Fibroblast of gingiva (primary cell): ENCODE measurements at places on chromosomes 3 and 15.
A peak's percentile ranks its signal among the peaks of the same experiment; 100 is the strongest.

- no peak for DNase-seq
Measured at GRCh38 chr3:94063496-94064119, 747 bp downstream of the NSUN3 start.

- DNase-seq: no peak
Measured at GRCh38 chr3:69271098-69271497, 114.8 kb downstream of the FRMD4B start.

- DNase-seq: peak; percentile 14
Measured at GRCh38 chr3:24367664-24368264, 126.9 kb downstream of the THRB start.

- DNase-seq: no peak
Measured at GRCh38 chr3:356952-357351, 160.4 kb downstream of the CHL1 start.

DNA sequence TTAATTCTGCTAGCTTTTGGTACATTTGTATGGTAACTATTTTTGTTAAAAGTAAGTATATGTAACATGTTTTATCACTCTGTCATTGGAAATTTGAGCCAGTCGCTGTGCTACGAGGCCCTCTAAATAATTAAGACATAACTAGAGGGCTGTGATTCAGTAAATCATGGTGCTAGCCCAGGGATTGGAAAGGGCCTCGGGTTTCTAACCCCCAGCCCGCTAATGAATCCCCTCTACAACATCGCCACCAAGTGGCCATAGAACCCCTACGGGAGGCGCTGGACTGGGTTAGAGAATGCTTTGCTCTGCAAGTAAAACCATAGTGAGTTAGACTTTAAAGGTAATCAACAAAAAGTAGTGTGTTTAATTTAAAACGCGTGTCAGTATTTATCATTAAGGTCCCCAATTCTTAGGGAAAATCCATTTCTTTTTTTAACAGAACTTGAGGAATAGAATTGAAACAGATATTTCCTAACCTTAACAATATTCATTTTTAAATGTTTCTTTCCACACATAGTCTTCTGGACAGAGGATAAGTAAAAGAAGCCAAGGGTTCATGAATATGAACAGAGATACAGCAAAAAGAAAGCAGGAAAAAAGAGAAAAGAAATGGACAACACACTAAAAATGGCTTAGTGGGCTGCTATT, 744.7 kb downstream of the EPHA3 start:
- DNase-seq: peak; percentile 76

DNA sequence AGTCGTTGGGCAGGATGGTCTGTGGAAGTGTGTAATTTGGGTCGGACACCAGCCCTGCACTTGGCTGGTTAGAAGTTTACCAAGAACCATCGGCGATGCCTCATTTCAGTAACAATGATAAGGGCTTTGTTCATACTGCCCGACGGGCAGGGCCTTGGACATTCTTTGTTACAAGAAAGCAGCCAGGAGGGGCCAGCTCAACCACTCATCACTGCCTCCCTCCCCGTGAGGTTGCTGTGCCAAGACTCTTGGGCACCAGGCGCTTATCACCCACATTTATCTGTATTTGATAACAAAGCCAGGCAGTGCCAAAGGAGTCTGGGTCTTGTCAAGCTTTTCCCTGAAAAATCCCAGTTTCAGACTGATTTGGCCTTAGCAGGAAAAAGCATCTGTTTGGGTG, 235.0 kb downstream of the ADAMTS17 start:
- DNase-seq: no peak

GRCh38 chr3:118802325-118803095, 232.1 kb downstream of the IGSF11 start:
- no peak for DNase-seq

DNA sequence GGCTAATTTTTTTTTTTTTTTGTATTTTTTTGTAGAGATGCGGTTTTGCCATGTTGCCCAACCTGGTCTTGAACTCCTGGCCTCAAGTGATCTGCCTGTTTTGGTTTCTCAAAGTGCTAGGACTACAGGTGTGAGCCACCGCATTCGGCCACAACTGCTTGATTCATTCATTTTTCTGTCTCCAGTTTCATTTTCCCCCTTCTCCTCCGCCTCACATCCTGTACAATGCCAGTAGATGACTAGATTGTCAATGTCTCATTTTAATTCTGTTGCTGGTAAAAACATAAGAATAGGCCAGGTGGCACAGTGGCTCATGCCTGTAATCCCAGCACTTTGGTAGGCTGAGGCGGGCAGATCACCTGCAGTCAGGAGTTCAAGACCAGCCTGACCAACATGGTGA, 12.0 kb upstream of the ZNF592 start:
- DNase-seq: no peak

- DNase-seq: peak; percentile 81
Measured at GRCh38 chr15:82810061-82810889, 847 bp downstream of the WHAMM start.

DNA sequence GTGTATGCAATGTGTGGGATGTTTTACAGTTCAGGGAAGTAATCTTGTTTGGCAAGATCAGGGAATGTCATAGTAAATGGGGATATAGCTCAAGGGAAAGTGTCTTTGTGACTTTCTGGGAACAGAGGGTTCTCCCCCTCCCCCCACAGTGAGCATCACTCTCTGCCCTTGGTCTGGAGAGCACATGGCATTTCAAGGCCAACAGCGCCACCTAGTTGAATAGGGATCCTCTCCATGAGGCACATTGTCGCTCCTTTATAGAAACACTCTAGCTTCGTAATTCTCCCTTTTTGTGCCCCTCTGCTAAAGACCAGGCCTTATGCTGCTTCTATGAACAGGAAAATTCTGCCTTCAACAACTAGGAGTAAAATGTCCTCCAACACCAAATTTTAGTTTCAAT, 37.1 kb upstream of the ARNT2 start:
- no peak for DNase-seq

GRCh38 chr3:130699765-130700164, 46.9 kb downstream of the PIK3R4 start:
- peak; percentile 30 for DNase-seq

- DNase-seq: no peak
Measured at GRCh38 chr3:11300970-11301369, 28.8 kb downstream of the ATG7 start.

GRCh38 chr3:112391648-112392047, 58.7 kb downstream of the CD200 start:
- no peak for DNase-seq

GRCh38 chr3:181328346-181328745, 338.8 kb upstream of the DNAJC19 start:
- DNase-seq: no peak

- DNase-seq: no peak
Measured at GRCh38 chr3:100988080-100988479, 5.1 kb downstream of the ABI3BP start.

- DNase-seq: no peak
Measured at GRCh38 chr3:28935146-28935545, 345.7 kb upstream of the RBMS3 start.

DNA sequence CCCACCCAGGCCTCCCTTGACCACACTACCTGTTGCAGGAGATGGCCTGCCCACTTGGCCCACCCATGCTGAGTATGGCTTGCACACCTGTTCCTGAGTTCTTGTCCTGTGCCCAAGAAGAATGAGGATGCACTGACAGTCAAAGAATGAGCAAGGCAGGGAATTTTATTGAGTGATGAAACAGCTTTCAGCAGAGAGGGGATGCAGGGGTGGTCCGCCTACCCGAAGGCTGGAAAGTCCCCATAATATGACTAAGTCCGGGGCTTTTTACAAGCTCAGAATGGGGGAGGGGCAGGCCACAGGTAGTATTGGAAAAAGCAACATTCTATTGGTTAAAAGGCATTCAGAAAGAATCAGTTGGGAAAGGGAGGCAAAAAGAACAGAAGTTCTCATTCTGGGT, 29.9 kb upstream of the RNU6-1 start:
- no peak for DNase-seq

DNA sequence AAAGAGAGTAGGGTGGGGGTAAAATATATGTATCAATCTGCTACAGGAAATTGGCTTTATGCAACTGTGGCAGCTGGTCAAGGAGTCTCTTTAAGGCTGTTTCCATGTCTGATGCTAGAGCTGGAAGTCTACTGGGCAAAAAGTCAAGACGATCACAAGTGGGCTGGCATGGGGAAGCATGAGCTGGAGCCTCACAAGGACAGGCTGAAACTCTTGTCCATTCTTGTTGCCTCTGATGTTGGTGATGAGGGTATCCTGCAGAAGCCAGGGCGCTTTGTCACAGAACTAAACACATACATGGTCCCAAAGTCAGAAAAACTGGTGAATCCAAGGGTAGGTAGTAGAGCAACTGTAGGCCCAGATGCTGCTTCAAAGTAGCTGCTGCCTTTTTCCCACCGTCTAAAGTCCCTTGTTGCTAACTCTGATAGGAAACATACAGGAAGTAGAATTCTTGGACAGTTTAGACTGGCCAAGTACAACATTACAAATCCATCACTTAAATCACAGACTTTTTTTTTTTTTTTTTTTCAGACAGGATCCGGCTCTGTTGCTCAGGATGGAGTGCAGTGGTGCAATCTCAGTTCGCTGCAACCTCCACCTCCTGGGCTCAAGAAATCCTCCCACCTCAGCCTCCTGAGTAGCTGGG, 54.2 kb downstream of the RPL39L start:
- DNase-seq: no peak

GRCh38 chr3:72060447-72061034, 275.6 kb upstream of the PROK2 start:
- no peak for DNase-seq

DNA sequence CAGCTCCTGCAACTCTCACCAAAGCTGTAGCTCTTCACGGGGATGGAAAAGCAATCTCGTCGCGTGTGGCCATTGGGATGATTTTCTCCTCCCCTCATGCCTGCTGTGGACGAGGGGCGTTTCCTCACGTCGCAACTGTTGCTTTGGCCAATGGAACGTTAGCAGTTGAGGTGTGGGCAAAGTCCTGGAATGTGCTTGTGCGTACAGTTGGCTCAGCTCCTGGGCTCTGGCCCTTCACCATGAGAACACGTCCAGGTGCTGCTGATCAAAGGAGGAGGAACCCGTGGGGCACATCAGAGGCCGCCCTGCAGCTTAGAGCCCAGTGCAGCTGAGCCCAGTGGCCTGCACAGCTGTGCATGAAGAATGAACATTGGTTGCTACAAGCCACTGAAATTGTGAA, 186.1 kb downstream of the TJP1 start:
- no peak for DNase-seq

GRCh38 chr3:81716870-81717509, 44.5 kb downstream of the GBE1 start:
- DNase-seq: peak; percentile 68

GRCh38 chr15:99485153-99485961, 80.4 kb upstream of the MEF2A start:
- DNase-seq: no peak

DNA sequence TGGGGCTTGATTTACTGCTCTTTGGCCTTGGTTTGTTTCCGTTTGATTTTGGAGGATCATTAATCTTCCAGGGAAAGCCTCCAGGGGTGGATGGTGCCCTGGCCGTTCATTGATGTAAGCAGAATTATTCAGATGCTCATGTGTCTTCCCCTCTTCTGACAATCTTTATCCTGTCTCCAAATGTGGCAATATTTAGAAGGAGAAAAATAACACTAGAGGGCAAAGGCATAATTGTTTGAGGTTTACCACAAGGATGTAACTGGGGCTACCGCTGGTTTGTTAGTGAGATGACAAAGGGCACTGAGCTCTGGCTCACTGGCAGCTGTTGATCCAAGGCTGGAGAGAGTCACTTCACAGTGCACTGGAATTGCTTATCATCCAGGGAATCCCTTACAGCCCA, 18.2 kb upstream of the PLCL2 start:
- peak; percentile 63 for DNase-seq

GRCh38 chr3:54625805-54626787, 301.8 kb downstream of the LRTM1 start:
- no peak for DNase-seq

- DNase-seq: no peak
Measured at GRCh38 chr3:46277476-46277875, 35.2 kb downstream of the CCR3 start.

GRCh38 chr3:170502297-170502696, 83.6 kb downstream of the SLC7A14 start:
- peak; percentile 15 for DNase-seq

DNA sequence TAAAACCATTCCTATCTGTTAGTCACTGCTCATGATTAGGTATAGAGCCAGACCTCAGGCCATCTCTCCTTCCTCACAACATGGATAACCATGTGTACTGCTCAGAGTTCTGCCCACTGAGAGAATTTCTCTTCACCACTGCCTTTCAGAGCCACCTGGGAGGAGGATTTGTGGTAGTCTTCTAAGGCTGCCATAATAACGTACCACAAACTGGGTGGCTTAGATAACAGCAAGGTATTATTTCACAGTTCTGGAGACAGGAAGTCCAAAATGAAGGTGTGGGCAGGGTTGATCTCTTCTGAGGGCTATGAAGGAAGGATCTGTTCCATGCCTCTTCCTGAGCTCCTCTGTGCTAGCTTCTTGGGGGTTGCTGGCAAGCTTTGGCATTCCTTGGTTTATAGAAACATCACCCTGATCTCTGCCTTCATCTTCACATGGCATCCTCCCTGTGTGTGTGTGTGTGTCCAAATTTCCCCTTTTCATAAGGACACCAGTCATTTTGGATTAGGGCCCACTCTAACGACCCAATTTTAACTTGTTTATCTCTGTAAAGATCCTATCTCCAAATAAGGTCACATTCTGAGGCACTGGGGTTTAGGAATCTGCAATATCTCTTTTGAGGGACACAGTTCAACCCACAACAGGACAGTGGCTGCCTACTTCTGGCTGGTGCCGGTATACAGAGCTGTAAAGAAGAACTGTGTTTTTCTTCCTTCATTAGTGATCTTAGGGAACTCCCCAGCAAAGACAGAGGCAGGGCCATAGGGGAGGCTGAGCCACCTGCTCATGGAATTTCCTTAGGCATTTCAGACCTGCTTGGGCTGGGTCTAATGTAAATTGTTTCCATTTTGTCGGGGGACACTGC, 42.1 kb upstream of the NOX5 start:
- no peak for DNase-seq

DNA sequence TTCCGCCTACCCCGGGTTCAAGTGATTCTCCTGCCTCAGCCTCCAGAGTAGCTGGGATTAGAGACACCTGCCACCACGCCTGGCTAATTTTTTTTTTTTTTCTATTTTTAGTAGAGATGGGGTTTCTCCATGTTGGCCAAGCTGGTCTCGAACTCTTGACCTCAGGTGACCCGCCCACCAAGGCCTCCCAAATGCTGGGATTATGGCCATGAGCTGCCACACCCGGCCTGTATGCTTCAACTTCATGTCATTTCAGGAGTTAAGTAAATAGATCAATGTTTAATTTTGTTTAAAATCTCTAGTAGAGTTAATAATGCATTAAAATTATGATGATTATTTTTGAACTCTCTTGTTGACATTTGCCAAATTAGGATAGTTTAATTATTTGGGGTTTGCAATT, 121.1 kb upstream of the ALDH1A3 start:
- DNase-seq: no peak

GRCh38 chr15:69660114-69660513, 207.5 kb downstream of the RPLP1 start:
- no peak for DNase-seq

DNA sequence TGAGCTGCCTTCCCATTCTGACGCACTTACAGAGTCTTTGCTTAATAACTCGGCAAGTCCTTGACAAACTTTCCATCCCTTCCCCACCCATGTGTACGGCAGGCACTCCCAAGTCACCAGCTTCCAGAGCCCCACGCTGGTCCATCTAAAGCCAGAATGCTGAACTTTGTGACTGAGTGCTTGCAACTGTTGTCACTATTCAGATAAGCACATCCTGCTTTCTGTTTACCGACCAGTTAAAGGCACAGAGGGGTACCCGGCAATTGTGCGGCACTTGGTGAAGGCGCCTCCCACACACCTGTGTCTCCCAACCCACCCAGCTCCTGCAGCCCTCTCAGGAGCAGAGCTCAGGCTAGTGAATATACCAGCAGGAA, 430.6 kb downstream of the FOXP1 start:
- no peak for DNase-seq

- no peak for DNase-seq
Measured at GRCh38 chr3:180072786-180073185, 36.0 kb upstream of the PEX5L start.
